ENCODE measurements at places on chromosomes 13 and 19.

DNA sequence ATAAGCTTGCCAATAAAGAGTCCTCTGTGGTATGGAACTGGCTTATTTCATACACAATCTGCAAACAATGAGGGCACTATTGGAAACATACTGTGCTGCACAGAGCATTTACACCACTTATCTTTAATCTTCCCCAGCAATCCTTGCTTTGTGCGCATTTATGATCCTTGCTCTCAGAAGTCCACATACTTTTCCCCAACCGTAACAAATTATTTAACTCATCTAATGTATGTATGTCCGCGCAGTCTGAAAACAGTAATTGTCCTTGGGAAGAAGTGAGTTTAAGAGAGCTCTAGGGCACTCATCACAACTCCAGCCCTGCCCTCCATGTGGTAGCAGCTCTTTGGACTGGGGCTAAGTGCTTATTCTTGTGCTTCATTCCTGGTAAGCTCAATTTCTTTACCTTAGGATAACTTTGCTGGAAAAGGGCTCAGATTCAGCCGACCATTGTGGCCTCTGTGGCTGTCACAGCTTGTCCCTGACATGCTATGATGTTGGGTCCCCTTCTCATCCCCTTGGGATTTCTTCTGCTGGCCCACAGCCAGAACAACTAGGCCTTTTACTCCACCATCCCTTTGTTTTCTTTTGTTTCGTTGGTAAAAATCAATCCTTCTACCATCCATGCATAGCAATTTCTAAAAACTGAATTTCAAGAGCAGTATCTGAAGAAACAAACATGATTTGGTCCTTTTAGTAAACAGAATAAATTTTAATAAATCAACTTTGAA is 152.7 kb downstream of the TNFRSF19 start:
- DNase-seq: no peak

DNA sequence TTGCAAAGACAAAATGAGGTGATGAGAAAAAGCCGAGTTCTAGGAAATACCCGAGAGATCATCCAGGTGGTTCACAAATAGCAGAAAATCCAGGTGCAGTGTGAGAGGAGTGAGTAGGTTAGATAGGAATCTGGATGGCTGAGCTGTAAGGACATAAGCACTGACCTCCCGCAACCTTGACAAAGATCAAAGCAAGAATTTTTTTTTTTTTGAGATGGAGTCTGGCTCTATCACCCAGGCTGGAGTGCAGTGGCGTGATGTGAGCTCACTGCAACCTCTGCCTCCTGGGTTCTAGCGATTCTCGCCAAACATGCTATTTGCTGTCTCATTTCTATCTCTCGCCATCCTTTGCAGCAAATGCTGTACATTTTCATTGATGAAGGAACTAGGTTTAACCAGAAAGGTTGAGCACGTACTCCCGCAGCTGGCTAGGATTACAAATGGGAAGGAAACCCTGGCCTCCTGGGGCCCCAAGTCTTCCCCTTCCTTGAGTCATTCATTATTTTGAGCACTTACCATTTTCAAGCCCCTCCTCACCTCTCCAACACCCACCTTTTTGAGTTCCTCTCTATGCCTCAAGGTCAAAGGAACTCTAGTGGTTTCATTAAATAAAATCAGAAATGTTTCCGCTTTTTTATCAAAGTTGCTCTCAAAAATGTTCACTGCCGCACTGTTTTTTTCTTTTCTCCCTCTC is 38.8 kb downstream of the NLRP12 start:
- DNase-seq: no peak

- no peak for DNase-seq
Measured at GRCh38 chr19:17266589-17266974, 661 bp upstream of the BABAM1 start.

- DNase-seq: no peak
Measured at GRCh38 chr19:39407660-39408391, 1.2 kb downstream of the ZFP36 start.

DNA sequence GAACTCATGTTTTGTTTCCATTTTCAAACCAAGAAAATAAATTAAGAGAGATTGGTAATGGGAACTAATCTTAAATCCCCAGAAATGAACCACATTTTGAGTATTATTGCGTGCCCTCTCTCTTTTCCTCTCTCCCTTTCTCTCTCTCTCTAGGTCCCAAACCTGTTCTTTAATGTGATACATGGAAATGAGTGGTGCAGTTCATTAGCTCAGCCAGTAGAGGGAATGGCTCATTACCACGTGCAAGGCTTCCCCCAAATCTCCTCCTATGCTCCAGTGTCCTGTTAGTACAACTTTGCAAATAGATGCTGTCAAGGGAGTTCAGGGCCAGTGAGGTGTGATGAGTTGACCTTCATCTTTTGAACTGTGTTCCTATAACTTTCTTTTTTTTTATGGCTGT is 178.4 kb downstream of the FGF9 start:
- no peak for DNase-seq

DNA sequence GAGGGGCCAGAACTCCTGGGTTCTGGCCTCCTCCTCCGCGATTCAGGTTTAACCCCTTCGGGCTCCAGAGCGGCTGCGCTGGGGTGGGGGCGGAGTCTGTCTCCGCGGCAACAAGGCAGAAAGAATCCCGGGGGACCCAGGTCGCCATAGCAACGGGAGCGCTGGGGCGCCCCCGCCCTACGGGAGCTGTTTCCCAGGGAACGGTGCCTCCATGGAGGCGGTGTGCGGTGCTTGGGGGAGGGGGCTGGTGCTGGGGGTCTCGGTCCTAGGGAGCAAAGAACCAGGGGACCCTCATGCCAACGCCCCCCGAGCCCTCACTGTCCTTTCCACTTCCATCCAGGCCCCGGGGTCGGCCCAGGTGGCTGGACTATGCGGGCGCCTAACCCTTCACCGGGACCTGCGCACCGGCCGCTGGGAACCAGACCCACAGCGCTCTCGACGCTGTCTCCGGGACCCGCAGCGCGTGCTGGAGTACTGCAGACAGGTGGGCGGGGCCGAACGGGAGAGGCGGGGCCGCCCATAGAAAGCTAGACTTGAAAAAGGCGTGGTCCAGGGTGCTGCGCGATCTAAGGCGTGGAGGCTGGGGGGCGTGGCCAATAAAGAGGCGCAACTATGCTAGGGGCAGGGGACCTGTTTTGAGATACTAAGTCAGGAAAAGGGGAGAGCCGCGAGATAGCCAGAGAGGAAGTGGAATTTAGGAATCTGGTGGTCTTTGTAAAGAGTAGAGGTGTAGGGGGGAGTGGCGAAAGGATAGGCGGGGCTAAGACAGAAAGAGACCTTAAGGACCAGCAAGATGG is 1.2 kb downstream of the APLP1 start:
- no peak for DNase-seq

DNA sequence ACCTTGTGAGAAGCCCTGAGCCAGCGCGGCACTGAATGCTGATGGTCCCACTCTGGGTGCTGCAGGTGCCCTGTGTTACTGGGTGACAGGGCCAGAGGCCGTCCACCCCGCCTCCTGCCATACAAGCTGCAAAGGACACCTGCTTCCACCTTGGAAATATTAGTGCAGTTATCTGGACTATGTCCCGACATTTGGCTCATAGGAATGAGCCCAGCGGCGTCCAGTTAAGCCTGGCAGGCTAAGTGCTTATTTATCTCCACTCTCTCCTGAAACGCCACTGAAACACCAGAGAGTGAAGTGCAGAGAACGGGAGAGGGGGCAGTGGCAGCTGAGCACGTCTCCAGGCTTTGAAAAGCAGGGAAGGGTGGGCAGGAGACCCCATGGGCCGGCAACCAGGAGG is 145.8 kb downstream of the KDM4B start:
- no peak for DNase-seq

DNA sequence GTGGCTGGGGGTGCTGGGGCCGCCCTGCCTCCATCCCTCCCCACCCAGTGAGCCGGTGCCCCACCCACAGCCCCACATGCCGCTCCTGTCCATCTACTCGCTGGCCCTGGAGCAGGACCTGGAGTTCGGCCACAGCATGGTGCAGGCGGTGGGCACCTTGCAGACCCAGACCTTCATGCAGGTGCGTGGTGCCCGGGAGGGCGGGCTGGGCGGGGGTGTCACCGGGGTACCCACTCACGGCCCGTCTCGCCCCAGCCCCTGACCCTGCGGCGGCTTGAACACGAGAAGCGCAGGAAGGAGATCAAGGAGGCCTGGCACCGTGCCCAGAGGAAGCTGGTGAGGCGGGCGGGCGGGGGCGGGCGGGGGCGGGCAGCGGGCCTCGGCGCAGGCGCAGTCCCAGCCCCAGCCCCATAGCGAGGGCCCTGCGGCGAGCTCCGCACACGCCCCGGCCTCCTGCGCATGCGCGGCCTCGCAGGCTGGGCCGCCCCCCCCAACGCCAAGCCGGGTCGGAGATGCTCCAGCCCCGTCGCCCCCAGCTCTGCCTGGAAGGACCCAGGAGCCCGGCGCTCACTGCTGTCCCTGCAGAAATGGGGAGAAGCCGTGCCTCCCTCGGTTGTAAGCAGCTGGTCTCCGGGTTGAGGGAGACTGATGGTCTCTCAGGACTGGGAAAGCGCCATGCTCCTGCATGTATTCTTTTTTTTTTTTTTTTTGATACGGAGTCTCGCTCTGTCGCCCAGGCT is 7.7 kb downstream of the ARHGAP45 start:
- peak; percentile 80 for DNase-seq

- no peak for DNase-seq
Measured at GRCh38 chr13:94435604-94436226, 43.8 kb downstream of the DCT start.

Data from stimulated activated CD4-positive, alpha-beta T cell treated with anti-CD3 and anti-CD28 coated beads, TNF-alpha, amount 100 ng/mL, for 1 hour (primary cell).